ENCODE measurements at places on chromosomes 2 and 18. TPM values are rescaled to one million over a fixed set of nuclear protein-coding genes. Genes with fewer than 3 reads are reported as not detected.

Gene TMEM169
- 0.94 TPM for total RNA-seq

Gene GTF2A1L
- total RNA-seq: 0.96 TPM

Gene SLC16A14
- 3.4 TPM for total RNA-seq

DNA sequence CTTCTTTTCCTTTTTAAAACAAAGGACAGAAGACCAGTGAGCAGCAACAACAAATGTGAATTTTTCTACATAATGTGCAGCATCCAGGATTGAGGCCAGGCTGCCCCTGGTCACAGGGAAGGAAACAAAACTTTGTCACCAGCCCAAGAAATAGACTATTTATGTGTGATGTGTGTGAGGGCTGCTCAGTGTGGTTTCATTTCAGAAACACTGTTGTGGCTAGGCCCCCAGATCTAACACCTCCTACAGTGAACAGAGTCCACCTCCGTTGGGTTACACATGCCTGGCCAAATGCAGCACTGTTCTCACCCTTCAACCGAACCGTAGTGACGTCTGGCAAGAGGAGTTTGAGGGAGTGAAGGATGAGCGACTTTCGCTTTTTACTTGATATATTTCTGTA, 146.3 kb upstream of the RIOK3 start:
- no peak for DNase-seq

- no peak for DNase-seq
Observed at GRCh38 chr2:55721596-55722215, 28.1 kb upstream of the PNPT1 start.

- DNase-seq: no peak
Observed at GRCh38 chr2:183063083-183063482, 15.5 kb upstream of the DUSP19 start.

DNA sequence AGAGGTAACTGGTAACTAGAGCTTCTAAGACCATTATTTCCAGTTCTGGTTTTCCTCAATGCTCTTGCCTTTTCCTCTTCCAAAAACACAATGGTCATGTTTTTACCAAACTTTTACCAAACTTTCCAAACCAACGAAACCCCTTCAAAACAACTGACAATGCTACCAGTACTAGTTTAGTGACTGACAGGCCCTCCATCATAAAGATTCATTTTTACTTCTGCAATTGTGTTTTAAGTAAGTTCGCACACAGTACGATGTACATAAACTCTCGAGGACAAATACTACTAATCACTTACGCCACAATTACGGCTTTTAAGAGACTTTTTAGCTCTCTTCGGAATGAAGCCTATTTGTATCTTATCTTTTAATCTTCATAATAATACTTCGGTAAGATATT, 900 bp downstream of the C18orf32 start:
- DNase-seq: no peak

DNA sequence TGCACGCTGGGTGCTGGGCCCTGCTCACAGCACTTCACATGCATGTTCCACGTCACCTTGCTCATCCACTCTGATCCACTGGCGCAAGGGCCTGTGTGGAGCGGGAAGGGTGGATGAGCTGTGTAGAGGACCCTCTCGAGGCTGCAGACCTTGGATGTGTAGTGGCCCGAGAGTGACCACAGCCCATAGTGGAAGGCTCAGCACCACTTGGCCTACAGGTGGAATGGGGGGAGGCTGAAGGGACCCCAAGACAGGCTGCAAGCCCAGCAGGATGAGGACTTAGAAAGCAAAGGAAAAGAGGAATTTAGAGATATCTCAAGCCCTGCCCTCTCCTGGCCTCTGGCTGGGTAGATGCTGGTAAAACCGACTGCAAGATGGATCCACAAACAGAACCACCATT, 175.9 kb upstream of the COPS8 start:
- peak; percentile 56 for DNase-seq

- no peak for DNase-seq
Observed at GRCh38 chr2:51027968-51028367, 4.0 kb downstream of the NRXN1 start.

- no peak for DNase-seq
Observed at GRCh38 chr18:35334821-35335220, 9.4 kb downstream of the ZNF24 start.

DNA sequence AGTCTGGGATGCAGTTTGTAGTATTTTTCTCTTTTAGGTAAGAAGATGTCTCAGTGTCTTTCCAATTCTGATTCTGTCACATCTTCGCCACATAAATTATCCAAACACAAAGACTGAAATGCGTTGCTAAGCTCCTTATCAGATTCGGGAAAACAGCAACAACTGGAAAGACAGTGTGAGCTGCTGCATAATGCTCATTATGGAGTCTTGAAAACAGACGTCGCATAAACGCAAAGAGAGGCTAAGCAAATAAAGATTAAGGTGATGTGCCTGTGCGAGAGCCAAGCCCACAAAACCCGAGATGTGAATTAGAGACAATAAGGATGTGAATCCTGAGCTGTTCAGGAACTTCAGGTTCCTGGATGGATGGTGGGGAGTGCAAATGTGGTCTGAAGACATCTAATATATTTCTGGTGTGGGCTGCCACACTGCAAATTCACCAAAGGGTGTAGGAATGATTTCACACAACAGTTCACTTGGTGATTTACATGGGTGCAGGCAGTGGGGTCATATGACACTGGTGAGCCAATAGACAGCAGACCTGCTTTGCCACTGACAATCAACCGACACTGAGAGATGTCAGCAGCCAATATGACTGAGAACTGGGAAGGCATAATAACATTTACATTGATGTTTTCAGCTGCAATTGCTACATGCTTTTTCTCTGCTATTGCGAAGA, 195.8 kb downstream of the MTX2 start:
- DNase-seq: no peak

DNA sequence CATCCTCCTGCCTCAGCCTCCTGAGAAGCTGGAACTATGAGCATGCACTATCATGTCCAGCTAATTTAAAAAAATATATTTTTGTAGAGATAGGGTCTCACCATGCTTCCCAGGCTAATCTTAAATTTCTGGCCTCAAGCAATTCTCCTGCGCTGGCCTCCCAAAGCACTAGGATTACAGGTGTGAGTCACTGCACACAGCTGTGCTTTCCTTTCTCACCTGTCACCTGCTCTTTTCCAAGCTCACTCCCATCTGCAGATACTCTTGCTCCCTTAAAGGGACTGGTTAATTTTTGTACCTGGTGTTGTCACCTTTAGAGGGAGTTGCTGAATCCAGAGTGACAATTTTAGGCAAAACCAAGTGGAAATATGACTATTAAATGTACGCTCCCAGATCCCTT, 178.2 kb downstream of the LOXHD1 start:
- DNase-seq: no peak

Data from right atrium auricular region (tissue), 2 donors.